ENCODE measurements at places on chromosomes 2 and 18.

DNA sequence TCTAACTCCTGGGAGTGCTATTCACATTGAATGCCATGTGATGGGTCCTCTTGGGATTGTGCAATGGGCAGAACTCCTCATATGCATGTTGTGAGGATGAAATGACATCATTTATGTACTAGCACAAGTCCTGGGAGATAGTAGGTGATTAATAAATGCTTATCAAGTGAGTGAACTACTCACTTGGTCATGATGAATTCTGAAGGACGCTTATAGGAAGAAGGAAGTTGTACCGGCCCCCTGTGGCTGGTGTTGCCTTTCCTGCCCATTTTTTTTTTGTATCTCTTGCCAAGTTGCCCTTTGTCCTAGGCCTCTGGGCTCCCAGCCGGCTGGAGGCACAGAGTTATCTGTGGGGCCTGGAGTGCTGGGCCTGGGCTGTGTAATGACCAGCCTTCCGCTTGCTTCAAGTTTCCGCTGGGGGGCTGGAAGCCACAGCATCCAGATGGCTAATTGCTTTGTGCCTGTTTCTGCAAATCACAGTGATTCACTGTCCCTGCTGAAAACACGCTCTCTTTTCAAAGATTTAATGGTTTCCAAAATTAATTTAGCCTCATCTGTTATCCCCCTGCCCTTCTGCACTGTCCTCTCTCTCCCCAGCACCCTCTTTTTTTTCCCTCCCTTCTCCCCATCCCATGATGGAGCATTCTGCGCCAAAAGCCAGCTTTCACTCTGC is 33.7 kb upstream of the MRPL33 start:
- DNase-seq = no peak

GRCh38 chr18:78736015-78736690 is 243.5 kb upstream of the SALL3 start:
- DNase-seq = no peak

GRCh38 chr18:49933530-49934128 is 120.3 kb upstream of the ACAA2 start:
- no peak for DNase-seq

DNA sequence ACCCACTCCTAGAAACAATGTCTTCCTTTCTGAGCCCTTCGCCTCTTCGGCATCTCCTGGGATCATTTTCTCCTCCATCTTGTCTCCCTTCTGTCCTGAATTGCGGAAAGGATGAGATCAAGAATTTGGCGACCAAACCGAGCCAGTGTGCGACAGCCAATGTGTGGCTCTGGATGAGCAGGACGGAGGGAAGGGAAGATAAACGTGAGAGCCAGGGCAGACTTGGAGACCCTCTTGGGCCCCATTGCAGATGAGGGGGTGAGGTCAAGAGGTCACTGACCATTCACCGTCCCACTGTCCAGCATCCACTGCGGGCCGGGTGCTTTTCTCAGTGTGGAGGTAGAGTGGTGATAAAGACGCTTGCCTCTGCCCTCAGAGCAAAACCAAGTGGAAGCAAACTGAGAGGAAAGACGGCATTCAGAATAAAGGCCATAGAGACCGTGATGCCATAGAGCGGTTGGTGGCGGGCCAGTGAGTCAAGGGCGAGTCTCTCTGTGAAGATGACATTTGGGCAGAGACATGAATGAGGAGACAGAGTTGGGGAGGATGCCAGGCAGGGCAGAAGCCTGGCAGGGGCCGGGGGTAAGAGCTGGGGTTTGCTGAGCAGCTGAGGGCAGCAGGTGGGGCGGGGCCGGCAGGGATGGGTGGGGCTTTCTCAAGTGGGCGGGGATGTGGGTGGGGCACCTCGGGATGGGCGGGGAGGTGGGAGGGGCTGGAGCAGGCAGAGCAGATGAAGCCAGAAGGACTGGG is 55.6 kb downstream of the ACAA2 start:
- DNase-seq = peak; percentile 6

- DNase-seq = no peak
These were observed 206.6 kb downstream of the AGPS start for GRCh38 chr2:177599139-177599688.

DNA sequence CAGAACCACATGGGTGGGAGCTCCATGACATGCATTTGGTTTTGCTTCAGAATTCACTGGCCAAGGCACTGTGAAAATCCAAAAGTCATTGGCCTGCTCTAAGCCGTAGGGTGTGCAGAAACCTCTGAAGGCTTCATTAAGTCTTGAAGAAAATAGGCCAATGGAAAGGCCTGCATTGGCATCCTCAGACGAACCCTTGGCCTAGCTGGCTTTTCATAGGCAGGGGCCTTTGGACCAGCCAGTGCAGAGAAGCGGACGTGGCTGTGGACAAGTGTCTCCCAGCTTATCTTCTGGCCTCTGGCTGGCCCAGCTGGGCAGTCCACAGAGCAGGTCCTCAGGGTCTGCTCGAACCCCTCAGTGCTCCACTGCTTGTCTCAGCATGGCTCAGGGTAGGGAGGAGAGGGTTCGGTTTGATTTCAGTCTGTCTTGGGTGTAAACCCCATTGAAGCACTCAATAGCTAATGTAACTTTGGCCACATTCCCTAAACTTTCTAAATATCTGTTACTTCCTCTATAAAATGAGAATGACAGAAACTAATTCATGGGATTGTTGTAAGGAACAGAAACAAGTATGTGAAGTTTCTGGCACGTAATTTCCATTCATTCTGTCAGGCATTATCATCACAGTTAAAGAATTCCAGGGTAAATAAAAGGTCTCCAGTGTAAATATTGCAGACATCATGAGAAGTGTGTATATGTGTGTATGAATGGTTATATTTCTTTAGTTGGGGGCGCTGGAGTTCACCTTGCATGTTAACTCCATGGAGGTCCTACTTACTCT is 125.5 kb downstream of the TFCP2L1 start:
- DNase-seq = no peak
